CD8-positive, alpha-beta memory T cell (primary cell): ENCODE measurements at places on chromosomes 2 and 18. TPM values are rescaled to one million over a fixed set of nuclear protein-coding genes. Genes with fewer than 3 reads are reported as not detected.

Gene AOX1
- not detected for total RNA-seq

Gene FAM161A
- total RNA-seq: 5.8 TPM

Gene LMAN2L
- total RNA-seq: 9.4 TPM

Gene CIDEA
- total RNA-seq: not detected

Gene SNTG2
- total RNA-seq: 1.3 TPM

Gene DIPK1C
- not detected for total RNA-seq

Gene CFC1B
- not detected for total RNA-seq

Gene ARHGAP15
- total RNA-seq: 41.3 TPM

Gene ALKAL2
- total RNA-seq: not detected
